ENCODE measurements at places on chromosomes 5 and 9.

DNA sequence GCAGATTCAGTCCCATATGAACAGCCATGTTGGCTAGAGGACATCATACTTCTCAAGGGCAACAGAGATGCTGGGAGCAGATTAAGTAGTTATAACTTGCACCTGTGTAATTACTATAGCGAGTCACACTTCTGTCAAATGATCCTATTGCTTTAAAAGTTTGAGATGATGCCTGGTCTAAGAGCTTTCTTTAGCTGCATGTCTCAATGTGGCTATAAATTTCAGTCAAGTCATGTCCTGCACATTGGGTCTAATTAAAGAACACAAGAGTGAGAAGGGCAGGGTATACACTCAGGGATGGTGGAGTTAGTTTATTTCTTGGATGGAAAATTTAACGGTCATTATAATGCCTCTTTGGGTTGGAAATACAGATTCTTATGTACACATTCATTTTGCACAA, 557.3 kb downstream of the RAB3C start:
- no peak for DNase-seq

DNA sequence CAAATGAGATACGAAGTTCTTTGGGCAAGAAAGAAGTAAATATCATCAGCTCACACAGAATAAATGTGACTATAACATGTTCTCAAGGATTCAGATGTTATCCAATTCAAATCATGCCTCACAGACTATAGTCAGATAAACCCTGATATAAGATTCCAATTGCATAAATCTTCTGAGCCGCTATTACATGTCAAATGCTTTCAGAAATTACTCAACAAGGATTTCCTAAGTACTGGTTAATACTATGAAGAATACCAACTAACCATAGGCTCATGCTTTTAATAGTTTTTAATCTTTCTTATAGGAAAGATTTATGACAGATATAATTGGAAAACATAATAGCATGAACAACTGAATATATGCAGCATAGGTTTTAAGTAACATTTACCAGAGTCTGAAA, 73.6 kb downstream of the BAAT start:
- DNase-seq = no peak

DNA sequence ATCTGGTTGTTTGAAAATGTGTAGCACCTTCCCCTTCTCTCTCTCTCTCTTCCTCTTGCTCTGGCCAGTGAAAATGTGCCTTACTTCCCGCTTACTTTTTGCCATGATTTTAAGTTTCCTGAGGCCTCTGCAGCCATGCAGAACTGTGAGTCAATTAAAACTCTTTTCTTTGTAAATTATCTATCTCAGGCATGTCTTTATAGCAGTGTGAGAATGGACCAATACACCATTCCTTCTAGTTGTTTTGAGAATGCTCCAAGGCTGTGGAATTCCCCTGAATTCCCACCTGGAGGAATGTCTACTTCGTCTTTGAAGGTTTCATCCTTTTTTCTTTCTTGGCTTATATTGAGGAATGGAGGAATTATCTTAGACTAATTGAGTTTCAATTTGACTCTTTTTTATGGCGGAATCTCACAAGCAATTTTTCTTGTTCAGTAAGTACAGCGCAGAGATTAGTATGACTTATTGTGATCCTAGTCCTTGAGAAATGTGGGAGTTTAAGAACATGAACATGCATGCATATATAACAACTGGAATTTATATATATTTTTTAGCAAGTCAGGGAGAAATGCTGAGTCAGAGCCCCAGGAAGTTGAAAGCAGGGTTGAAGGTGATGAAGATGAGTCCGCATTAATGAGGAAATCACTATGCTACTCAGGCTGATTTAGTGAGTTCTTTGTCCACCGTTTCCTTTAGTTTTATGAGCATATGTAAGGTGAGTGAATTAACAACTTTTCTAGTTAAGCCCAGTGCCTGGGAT, 488.1 kb upstream of the ADAMTS16 start:
- DNase-seq = no peak

GRCh38 chr9:88746029-88746742, 211.2 kb downstream of the NXNL2 start:
- DNase-seq = no peak

GRCh38 chr9:134406366-134407120, 80.3 kb downstream of the RXRA start:
- no peak for DNase-seq

Measured in stimulated activated CD4-positive, alpha-beta T cell treated with anti-CD3 and anti-CD28 coated beads, Interleukin-1b, Interleukin-23, amount 100 ng/mL, for 1 hour (primary cell).